ENCODE measurements at places on chromosomes 5 and 9.
A peak's percentile ranks its signal among the peaks of the same experiment; 100 is the strongest.

DNA sequence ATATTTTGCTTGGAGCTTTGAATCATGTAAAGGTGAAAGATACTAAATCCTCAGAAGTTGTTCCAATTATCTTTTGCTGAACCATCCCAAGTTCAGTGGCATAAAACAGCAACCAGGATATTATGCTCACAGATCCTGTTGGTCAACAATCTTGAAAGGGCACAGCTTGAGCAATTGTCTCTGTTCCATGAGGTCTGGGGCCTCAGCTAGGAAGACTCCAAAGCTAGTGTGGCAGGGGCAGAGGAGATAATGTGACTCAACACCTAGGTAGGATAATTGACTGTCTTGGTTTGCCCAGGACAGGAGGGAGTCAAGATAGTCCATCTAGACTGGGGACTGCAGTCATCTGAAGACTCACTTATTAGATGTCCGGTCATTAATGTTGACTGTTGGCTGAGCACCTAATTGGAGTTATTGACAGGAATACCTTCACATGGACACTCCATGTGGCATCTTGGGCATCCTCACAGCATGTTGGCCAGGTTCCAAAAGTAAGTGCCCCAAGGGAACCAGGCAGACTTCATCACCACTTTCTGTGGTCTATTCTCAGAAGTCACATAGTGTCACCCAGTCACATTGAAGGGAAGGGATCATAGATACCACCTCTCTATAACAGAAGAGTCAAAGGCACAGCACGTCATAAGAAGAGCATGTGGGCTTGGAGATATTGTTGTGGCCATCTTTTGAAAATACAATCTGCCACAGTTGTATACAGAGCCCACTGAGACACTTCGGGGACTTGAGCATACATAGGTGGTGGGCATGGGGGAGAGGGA, 88.4 kb upstream of the GPBP1 start:
- DNase-seq = no peak

GRCh38 chr9:104774132-104774531, 10.2 kb downstream of the NIPSNAP3B start:
- no peak for DNase-seq

- DNase-seq = no peak
These were observed 69.7 kb downstream of the ARHGAP26 start for GRCh38 chr5:142839711-142840346.

- DNase-seq = no peak
These were observed 16.8 kb downstream of the C9orf72 start for GRCh38 chr9:27556470-27556869.

- DNase-seq = no peak
These were observed 215.1 kb upstream of the PAPPA start for GRCh38 chr9:115938479-115938878.

DNA sequence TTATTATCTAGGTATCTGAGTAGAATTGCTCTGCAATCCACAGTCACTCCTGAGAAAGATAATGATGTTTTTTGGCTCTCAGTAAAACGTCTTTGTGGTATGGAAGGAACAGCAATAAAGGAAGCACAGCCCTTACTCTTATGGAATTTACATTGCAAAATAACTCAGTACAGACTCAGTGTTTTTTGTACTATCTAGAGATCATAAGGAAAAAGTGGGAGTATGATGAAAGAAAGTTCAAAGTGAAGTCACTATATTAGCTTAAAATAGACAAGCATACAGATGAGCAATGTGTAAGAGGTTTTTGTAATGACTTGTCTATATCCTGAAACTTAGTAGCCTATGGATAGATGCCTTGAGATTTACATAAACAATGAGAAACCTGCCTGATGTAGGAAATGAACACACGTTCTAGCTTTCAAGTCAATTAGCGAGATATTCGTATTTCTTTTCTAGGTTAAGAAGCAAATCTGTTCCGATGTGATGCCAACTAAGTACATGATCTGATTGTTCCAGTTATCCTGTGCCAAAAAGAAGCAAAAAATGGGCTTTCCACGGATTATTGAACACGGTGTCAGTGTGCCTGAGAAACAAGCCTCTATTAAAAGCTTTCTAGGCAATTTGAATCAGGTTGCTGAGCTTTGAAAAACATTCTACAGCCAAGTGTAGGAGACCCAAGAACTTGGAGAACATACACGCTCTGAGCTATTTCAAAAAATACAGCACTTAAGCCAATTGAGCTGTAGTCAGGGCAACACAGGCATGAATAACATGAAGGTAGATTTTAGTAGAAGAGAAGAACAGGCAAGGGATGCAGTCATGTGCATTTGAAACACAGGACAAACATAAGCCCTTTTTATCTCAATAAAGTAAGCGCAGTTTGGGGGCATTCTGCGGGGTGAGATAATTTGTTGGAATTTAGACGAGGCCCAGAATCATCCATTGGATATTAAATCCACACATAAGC, 86.3 kb upstream of the TAF11L2 start:
- no peak for DNase-seq

DNA sequence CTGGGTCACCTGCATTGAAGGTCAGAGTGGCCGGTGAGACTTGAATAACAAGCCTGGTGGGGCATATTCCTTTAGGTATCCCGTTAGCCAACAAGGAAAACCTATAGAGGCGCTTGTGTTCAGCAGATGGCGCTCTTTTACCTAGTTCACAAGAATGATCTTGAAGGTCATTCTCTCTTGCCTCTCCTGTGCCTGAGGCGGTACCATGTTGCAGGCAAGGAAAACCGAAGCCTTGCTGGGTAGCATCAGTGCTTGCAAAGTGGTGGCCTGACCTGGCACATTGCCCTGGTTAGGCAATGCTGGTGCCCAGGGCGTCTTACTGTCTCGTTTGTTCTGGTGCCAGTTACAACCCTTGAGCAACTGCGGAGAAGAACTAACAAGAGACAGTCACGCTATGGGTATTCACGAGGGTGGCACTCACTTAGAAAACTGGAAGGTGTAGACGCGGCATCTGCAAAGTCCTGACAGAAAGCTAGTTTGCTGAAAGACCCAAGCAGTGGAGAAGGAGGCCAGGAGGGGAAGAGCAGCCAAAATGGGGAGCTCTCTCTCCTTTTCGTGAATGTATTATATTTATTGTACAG, 56.7 kb downstream of the AOPEP start:
- DNase-seq = peak; percentile 58

GRCh38 chr5:123448017-123448617, 24.9 kb upstream of the CEP120 start:
- peak; percentile 42 for DNase-seq

- DNase-seq = no peak
These were observed 113.4 kb downstream of the MVB12B start for GRCh38 chr9:126439883-126440653.

DNA sequence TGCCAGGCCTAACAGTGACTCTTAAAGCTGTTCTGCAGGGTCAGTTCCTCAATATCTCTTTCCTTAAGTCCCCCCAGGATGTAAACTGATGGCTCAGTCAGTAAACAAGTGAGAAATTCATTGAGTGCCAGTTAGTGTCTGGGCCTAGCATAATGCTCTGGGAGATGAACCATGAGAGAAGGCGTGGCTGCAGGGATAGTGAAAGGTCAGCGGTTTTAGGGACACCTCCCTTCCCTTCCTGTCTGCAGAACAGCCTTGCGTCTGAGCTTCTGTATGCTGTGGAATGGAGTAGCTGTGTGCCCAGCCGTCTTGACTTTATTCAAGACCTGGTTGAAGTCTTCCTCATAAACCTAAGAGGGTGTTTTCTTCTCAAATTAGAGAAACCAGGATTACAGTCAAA, 46.7 kb upstream of the DMRT3 start:
- no peak for DNase-seq

- no peak for DNase-seq
These were observed 791 bp upstream of the GPR150 start for GRCh38 chr5:95619096-95619495.

GRCh38 chr5:23440703-23441102, 66.7 kb upstream of the PRDM9 start:
- DNase-seq = no peak

- DNase-seq = no peak
These were observed 150.4 kb upstream of the PCSK5 start for GRCh38 chr9:75739884-75740611.

- no peak for DNase-seq
These were observed 88.8 kb upstream of the PAM start for GRCh38 chr5:102666164-102666946.

- DNase-seq = no peak
These were observed 61.2 kb upstream of the MAP1B start for GRCh38 chr5:72046106-72046505.

DNA sequence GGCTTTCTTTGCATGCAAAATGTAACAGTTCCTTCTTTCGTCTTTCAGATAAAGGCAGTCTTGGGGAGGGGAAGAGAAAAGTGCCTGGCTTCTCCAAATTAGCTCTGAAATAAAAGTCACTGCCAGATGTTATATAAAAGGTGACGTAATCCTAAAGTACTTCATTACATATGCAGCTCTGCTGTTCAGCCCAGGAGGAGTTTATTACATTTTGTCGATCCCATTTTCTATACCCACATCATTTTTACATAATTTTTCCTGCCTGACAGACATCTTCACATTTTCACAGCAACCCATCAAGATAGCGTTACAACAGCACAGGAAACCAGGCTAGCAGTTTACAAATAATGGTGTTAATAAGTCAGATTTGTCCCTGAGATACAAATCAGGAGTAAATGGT, 86.7 kb upstream of the SLC30A5 start:
- DNase-seq = no peak

DNA sequence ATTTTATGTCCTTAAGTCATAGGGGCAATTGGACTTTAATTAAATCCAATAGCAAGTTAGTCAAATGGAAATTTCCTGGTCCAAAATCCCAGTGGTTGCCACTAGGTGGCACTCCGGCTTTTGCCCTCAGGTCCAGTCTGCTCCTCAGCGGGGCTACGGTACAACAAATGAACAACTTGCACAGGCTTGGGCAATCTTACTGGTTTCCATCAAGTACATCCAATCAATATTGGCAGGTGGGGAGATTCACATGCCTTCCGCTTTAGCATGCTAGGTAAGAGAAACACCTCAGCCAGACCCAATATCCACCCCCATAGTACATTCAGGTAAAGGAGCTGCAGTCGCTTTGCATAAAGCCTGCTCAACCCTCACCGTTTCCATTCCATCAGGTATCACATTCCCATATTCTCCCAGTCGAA, 6.3 kb upstream of the MXD3 start:
- DNase-seq = peak; percentile 87

DNA sequence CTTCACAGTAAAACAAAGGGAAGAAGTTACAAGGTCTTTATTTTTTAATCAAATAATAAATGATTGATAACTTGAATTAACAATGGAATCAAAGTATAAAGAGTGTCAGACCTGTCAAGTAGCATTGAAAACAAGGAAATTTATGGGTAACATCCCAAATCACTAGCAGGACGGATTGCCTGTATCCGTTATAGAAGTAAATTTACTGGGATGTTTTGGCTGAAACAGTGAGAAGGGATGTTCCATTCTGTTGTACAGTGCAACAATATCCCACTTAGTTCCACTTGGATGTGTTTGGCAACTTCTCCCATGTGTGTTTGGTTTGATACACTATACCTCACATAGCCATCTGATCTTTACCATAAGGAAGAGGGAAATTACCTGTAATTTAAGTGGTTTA, 421.0 kb upstream of the CHD1 start:
- DNase-seq = no peak

- peak; percentile 30 for DNase-seq
These were observed 39.8 kb upstream of the PCSK5 start for GRCh38 chr9:75850459-75851200.

GRCh38 chr5:106966686-106967315, 703.9 kb downstream of the EFNA5 start:
- no peak for DNase-seq

GRCh38 chr5:175542232-175542965, 64.0 kb downstream of the SFXN1 start:
- DNase-seq = peak; percentile 67

DNA sequence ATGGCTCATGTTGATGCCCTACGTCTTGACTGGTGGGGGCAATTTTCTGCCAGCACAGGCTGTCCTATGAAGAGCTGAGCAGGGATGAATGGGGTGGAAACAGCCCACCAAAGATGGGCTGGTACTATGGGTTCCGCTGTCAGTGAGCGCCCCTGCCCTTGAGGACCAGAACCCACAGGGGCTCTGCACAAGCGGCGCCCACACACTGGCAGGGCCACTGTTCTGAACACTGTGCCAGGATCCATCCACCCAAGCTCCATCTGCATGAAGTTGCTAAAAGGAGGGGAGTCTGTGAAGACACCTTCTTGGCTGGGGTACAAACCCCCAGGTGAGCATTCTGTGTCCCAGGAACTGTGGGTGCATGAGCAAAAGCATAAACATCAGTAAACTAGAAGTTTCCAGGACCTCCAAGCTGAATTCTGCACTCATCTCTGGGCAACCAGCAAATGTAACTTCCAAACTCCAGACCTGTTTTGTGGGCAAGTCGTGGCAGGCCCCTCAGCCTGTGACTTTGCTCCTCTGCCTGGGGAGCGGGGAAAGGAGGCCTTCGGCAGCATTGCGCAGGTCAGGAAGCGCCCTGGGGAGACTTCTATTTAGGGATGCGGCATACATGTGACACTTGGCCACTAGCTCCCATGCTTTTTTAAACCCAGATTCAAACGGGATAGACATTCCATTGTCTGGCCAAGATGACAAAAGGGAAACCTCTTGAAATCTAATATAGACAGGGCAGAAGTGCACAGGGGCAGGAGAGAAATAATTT, 48.9 kb downstream of the PTPN3 start:
- DNase-seq = no peak

GRCh38 chr5:15933259-15934207, 246.1 kb downstream of the MARCHF11 start:
- DNase-seq = no peak

GRCh38 chr5:100896054-100896453, 7.0 kb downstream of the ST8SIA4 start:
- no peak for DNase-seq

DNA sequence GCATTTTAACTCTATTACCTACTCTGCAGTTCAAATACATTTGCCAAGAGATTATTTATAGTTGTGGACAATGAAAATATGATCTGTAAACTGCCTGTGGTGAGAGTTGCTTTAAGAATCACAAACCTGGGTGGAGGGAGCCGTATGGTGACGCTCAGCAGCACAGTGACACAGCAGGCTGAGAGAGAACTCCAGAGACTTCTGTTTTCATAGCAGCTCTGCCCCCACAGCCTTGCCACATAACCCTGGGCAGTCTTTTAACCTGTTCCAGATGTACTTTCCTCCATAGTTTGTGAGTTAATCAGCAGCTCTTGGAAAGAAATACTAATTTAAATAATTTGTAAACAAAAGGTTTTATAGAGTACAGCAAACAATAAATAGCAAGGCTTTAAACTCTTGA, 450.5 kb downstream of the ELAVL2 start:
- no peak for DNase-seq

- DNase-seq = peak; percentile 82
These were observed 545 bp downstream of the CDKN2B-AS1 start for GRCh38 chr9:21995006-21995665.

DNA sequence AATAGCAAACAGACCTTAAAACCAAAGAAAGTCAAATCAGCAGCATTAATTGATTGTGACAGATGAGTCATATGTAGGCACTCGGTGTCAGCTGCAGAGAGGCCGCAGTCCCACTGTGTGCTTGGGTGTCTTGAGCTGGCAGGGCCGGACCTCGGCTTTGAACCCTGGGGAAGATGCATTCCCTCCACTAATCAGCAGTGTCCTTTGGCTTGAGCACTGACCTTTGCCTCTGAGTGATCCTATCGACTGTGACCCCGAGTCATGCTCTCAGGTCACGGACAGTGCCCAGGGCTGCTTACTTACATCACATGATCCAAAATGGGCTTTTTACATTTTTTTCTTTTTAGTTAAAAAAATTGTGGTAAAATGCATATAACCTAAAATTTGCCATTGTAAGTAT, 188.7 kb downstream of the GADD45G start:
- DNase-seq = no peak
